Midbrain (tissue), 1 donor: ENCODE measurements at places on chromosomes 1 and 21.

DNA sequence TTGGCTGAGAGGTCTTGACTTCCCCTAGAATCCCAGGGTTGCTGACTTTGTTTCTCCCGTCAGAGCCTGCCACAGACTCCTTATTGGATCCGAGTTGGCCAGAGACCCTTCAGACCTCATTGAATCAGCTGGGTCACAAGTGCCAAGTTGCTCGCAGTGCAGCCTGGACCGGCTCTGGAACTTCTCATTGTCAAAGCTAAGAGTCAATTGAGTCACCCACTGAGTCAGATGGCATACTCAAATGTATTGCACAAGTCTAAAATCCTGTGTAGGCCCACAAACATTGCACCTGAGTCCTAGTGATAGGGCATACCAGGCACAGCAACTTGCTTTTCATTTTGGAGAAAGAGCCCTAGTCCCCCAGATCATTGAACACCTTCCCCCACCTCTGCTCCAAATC is 20.4 kb upstream of the SCAF4 start:
- no peak for DNase-seq

GRCh38 chr1:147640553-147641165 is 29.7 kb downstream of the ACP6 start:
- peak; percentile 57 for DNase-seq

GRCh38 chr21:44751186-44751798 is 39.9 kb upstream of the TSPEAR start:
- DNase-seq, result no peak

DNA sequence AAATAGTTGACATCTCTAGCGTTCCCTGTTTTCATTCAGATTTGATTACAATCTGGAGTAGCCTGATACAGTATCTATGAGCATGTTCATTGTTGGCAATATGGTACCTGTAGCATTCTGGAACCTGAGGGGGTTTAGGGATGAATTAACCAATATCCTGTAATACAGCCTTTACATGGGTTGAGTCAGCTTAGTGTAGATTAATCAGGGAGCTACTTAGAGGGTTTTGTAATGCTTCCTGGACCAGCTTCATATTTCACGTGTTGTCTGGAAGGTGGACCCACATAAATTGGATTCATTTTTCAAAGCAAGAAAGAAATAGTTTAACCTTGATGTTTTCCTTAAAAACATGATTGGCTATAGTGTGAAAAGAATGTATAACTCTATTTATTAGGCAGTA is 3.6 kb downstream of the OTUD3 start:
- DNase-seq, result no peak

GRCh38 chr1:237045278-237046016 is 3.5 kb downstream of the RYR2 start:
- no peak for DNase-seq

- no peak for DNase-seq
Measured at GRCh38 chr1:235101558-235102258, 26.9 kb downstream of the TOMM20 start.

- DNase-seq, result no peak
Measured at GRCh38 chr1:156482276-156482675, 18.3 kb downstream of the MEF2D start.

- no peak for DNase-seq
Measured at GRCh38 chr1:30872948-30873263, 35.7 kb downstream of the SDC3 start.

DNA sequence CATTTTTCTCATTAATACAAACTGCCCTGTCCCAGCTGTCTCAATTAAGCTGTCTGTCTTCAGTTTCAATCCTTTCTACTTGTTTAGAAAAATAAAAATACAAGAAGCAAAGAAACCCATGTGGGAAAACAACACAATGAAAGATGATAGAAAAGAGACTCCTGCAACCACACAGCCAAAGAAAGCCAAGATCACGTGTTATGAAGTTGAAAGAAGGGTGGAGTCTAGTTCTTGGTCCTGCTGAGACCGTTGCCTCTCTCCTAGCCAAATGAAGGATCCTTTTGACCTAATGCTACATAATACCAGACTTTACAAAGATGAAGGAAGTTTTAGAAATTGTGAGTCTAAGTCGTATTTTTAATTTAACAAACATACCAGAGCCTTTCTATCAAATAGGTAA is 218.8 kb upstream of the RRP15 start:
- DNase-seq, result no peak

DNA sequence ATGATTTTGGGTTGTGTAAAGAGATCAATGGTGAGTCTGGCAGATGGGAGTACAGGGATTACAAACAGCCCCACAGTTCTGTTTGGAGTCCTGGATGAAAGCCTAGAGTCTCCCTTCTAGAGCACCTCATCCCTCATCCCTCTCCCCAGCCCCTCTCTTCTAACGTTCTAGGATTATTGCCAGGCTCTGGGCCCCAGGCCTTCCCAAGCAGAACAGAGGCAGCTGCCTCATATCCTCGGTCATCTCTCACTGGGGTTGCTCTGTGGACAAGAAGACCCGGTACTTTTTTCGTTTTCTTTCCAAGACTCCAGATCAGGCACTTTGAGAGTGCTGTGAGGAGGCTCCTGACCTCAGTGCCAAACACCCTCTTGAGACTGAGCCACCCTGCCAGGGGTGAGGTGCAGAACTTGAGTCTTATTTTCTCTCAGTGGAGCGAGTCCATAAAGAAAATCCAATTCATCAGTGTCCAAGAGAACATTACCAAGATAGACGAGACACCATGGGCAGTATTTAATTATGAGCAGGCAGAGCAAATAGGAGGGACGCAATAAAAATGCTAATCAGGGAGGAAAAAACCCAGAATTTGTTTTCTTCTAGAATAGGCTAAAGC is 17.1 kb upstream of the KCND3 start:
- no peak for DNase-seq
